D721Med (cell line): ENCODE measurements at places on chromosomes 12 and 14.

DNA sequence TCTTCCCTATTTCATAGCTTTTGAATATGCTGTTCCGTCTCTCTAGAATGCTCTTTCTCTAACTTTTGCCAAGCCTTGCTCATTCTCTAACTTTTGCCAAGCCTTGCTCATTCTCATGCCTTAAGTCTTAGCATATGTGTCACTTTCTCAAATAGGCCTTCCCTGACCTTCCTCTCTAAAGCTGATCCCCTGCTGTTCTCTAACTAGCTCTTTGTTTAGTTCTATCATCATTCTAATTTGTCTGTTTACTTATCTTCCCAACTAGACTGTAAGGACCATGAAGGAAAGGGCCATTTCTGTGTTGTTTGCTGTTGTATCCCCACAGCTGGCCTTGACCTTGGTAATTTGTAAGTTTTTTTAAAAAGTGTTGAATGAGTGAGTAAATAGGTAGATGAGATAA is 71.1 kb downstream of the ZNF641 start:
- no peak for DNase-seq

DNA sequence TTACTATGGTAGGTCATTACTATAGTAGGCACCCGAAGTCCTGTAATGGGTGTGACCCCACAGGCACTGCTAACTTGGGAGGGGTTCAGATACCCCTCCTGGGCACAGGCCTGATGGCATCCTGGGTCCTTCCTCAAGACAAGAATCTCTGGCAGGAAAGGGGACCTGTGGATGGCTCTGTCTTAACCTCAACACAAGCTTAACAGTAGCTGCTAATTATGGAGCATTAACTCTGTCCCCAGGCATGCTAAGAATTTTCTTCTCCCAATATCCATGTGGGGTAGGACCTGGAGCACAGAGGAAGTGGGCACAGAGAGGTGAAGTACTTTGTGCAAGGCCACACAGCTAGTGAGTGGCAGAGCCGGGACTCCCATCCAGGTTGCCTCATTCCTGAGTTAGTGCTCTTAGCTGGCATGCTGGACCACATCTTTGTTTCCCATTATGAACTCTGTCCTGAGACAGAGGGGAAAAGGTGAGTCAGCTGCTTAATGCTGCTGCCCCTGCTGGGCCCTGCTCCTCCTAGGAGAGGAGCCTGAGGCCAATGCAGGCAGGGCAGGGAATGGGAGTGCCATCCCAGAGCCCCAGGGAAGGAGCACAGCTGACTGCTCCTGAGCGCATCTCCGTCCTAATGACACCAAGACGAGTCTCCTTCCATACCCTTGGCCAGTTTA is 32.1 kb downstream of the GALNT16 start:
- DNase-seq = no peak

DNA sequence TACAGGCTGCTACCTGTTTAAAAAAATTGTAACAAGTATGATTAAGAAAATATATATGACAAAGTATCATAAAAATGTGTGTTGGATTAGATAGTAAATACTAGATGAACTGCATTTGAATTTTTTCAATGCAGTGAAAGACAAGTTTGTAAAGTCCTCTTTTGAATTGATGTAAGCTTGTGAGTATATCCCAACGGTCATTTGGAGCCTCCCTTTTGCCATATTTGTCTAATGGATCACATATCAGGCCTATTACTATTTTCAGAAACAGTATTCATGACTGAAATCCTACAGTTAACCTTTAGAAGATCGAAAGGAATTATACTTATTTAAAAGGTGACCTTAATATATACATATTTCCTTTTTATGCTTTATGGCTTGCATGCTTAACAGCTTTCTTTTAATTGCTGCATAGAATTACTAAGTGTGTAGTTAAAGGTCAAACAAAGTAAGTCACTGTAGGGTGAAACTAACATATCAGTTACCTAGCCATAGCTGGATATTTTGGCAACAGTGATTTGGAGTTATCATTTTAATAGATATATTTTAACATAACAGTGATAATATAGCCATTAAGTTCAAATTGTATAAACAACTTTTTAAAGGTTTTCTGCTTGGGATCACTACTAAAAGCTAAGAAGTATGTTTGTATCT is 53.6 kb downstream of the USP15 start:
- DNase-seq = no peak

DNA sequence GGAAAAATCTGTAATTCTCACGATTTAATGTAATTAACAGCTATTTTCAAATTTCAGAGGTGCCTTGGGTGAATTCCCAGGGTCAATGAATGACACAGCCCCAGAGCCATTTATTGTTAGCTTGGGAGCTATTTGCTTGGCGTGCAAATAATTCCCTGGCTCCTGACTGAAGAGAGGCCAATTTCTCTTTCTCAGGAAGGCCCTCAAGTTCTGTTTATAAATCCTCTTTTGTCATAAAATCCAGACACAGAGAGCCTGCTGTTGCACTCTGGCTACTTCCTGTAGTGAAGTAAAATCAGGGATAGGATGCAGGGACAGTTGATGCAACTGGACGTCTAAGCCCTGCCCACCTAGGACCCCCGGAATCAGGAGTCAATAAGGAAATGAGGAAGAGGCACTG is 154.3 kb downstream of the TMX1 start:
- DNase-seq = no peak

DNA sequence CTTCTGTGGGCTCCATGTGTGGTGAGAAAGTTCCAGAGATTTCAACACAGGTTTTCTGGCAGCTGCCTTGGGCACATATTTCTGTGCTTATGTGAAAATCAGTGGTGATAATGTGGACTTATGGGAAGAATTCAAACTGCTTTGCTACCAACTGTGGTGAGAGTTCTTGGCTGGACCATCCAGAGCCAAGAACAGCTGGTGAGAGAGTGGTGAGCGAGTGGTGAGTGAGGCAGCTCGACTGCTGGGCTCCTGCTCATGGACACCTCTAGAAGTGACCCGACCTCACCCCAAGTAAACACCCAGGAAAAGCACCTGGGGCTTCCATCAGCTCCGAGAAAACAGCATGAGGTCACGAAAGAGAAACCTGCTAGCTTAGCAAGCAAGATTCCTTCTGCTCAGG is 106.4 kb downstream of the PIWIL1 start:
- DNase-seq = no peak

DNA sequence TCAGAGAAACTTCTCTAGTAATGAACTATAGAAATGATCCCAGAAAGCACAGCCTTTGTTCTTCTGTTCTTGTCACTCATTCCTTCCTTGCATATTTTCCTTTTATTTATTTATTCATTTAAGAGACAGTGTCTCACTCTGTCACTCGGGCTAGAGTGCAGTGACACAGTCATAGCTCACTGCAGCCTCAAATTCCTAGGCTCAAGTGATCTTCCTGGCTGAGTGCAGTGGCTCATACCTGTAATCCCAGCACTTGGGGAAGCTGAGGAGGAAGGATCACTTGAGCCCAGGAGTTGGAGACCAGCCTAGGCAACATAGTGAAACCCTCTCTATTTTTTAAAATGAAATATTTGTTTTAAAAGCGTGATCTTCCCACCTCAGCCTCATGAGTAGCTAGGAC is 11.5 kb downstream of the TECPR2 start:
- no peak for DNase-seq

DNA sequence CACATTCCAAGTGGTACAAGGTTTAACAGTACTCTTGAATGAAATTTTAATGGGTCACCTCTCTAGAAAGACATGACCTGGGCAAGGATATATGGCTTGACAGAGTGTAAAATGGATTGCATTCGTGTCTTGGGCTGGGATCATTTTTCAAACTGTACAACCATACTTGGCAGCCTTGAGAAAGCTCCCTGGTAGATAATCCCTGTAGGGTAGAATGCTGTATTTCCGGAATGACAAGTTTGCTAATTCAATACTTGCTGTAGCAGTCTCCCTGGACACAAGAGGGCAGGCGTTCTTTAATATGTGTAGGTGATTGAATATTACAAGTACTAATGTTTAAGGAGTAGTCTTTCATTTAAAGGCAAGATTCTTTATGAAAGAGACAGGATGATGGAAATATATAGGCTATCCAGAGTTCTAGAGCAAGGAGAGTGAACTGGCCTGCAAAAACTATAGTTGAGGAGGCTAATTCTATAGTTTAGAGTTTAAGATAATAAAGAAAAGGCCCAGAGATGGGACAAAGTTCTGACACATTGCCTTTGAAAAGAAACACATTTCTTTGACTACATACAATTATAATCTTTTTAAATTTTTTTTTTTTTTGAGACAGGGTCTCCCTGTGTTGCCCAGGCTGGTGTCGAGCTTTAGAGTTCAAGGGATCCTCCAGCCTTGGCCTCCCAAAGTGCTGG is 53.4 kb downstream of the PLBD1 start:
- DNase-seq = no peak

- no peak for DNase-seq
Measured at GRCh38 chr12:15732341-15733061, 56.7 kb downstream of the EPS8 start.

DNA sequence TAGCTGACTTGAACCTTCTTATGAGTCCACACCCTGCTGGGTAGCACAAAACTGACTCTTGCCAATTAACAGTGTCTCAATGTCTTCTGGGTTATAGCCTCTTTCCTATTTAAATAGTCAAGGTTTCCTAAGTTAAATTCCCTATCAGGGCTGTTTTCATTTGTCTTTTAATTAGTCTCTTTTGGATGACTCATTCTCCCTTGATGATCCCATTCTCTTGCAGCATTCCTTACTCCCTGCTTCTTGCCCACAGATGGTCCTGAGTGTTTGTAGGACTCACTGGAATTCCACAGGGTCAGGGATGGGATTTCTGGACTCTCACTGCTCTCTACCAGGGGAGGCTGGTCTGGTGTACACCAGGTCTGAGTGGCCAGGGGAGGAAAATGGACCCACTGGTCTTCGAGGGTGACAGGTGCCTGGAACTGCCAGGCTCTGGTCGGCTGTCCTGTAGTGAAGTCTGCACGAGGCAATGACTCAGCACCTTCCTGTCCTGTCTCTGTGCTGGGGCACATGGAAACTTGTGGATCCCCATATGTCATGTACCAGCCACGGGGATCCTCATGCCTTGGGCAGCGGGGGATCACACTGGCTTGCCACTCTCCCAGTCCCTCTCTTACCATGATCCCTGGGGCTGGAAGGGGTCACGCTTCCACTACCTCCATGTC is 236.5 kb upstream of the PELI2 start:
- DNase-seq = no peak

GRCh38 chr14:99747167-99747566 is 46.0 kb upstream of the EML1 start:
- DNase-seq = no peak

DNA sequence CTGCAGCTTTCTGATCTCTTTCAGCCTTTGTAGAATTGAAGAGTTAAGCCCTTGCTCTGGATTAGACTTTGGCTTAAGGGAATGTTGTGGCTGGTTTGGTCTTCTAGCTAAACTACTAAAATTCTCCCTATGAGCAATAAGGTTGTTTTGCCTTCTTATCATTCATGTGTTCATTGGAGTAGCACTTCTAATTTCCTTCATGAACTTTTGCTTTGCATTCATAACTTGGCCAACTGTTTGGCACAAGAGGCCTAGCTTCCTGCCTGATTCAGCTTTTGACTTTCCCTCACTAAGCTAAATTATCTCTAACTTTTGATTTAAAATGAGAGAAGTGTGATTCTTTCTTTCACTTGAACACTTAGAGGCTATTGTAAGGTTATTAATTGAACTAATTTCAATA is 384.3 kb downstream of the RAD51B start:
- no peak for DNase-seq

GRCh38 chr12:120639771-120640721 is at the start of gene CABP1:
Gene CABP1, plus strand, starts transcription at chr12:120640626. Its CDS starts 60 bp downstream, at chr12:120640686.
- no peak for DNase-seq

DNA sequence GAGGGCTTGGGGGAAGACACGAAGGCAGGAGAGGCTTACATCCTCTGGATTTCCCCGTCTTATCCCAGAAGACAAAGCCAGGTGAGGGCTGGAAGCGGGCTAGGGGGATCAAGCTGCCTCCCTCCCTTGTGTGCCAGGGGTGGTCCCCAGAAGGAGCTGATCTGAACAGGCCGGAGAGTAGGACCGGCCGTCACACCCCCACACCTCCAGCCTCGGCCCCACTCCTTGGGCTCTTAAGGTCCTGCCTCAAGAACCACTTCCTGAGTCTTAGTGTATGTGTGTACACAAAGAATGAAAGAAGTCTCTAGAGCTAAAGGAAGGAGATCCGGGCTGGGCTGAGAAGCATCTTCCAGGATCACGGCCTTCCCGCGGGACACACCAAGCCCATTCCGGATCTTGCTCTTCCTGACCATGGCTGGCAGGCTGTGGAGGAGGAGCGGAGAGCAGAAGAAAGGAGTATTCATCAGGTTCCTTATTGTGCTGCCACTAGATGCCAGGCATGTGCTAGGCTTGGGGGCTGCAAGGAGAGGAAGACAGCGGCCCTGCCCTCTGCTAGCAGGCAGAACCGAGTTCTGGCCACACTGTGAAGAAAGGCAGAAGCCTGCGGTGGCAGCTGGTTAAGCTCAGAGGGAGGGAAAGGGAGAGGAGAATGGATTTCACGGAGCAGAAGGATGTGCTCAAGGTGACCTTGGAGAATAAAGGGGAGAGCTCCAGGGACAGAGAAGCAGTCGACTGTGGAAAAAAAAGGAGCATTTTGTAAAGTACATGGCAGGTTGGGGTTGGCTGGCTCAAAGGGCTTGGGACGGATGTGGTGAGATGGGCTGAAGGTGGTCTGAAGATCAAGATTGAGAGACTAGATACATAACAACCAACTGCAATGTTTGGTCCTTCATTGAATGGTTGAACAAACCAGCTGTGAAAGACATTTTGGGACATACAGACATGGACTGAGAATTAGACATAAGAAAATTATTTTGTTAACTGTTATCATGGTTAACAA is 1.3 kb upstream of the CD63 start:
- DNase-seq = no peak

GRCh38 chr12:75955251-75955650 is 76.3 kb downstream of the PHLDA1 start:
- no peak for DNase-seq

DNA sequence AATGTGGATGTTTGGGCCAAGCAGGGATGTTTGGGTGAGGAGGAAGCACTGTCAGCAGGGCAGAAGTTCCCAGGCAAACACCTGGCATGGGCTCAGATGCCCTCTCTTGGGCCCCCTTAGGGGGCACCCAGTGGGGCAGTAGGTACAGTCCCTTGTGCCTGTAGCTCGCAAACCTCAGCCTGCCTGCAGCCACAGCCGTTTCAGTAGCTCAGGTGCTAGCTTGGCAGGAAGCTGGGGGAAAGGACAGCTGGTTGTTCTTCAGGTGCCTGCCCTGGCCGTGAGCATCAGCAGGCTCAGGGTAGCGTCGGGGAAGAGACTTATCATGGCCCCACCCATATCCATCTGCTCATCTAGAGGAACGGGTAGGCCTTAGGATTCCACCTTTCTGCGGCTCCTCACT is 67.5 kb downstream of the B4GALNT3 start:
- no peak for DNase-seq

- DNase-seq = no peak
Measured at GRCh38 chr12:46557539-46558373, 185.2 kb upstream of the SLC38A2 start.

GRCh38 chr14:92457016-92457565 is 56.5 kb upstream of the RIN3 start:
- no peak for DNase-seq
